DMS 273 treated with DMSO at 0.1 percent for 48 hours (cell line): ENCODE measurements at places on chromosomes 1 and 21.

DNA sequence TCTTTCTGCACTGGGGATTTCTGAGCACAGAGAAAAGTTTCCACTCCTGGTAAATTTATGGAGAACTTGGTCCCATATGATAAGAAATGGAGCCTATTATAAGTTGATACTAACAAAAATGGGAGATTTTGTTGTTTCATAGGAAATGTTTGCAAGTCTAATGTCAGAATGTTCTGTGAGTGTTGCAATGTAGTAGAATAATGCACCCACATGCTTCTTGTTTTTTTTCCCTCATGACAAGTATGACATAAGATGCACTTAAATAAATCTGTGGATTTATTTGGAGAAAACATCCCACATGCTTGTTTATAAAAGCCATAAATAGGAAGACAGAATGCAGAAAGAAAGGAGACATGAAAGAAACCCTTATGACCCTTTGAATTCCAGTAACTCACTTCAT, 50.8 kb upstream of the KCNJ6 start:
- DNase-seq, result no peak

- no peak for DNase-seq
These were observed 390.9 kb downstream of the PBX1 start for GRCh38 chr1:164949771-164950471.

GRCh38 chr1:60069691-60070090, 3.9 kb downstream of the C1orf87 start:
- no peak for DNase-seq

- no peak for DNase-seq
These were observed 7.5 kb upstream of the RAB3B start for GRCh38 chr1:51997974-51998382.

GRCh38 chr21:43021191-43021590, 46.8 kb downstream of the PKNOX1 start:
- DNase-seq, result no peak

DNA sequence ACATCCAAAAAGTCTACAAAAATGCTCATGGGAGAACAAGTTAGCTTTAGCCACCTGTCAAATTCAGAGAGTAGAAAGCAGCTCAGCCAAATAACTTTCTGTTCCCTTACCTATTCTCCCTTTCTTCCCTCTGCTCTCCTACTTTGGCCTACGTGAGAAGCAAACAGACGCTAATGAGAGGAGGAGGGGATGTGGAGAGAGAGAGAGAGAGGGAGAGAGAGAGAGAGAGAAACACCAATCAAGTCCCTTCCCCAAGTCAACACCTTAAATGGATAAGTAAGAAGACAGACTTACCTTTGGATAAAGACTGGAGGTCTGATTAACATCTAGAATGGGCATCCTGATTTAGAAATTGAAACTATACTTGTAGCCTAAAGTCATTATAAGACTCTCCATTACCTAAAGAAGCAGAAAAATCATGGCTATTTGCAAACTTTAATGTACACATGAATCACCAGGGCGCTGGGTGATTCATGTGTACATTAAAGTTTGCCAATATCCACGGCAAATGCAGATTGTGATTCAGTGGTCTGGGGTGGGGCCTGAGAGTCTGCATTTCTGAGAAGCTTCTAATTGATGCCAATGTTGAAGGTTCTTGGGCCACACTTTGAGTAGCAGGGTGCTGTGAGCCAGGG, 13.1 kb upstream of the DUSP12 start:
- DNase-seq, result no peak
